Kidney glomerular epithelial cell (primary cell): ENCODE measurements at places on chromosomes 13 and 19.

DNA sequence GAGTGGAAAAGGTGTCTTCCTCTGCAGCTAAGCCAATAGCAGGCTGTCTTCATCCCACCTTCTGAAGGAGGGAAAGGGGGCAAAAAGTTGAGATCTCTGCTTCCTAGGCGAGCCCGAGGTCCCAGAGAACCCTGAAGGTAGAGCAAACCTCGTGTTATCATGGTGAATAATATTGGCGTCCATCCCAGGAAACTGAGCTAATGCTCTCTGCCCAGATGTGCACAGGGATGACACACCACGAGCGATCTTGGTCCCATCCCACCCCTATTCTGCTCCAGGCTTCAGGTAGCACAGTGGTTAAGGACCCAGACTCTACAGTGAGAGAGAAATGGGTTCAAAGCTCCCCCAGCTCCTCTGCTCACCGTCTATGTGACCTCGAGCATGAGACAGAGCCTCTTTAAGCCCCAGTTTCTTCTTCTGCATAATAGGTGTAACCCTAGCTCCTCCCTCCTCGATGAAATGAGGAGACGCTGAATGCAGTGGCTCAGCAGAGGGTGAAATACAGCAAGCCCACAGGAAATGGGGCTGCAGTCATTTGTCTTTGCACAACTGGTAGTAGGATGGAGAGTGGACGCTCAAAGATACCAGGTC is 9.9 kb upstream of the CEACAM20 start:
- no peak for DNase-seq

- DNase-seq, result no peak
Measured at GRCh38 chr13:100664171-100664900, 10.3 kb downstream of the TMTC4 start.

DNA sequence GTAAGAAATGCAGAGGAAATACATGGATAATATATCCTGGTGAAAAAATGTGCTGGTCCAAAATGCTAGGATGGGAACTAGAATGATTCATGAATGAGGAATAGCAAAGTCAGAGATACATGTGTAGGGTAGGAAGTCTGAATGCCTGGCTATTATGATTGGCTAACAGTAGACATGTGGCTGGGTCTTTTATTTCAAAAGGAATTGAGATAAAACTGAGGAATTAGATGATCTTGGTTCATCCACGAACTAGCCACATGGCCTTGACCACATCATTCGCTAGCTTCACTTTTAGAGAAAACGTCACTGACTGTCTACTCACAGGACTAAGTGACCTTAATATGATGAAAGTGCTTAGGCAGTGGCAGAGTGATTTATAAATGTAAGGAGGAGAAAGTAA is 103.1 kb downstream of the TRPC4 start:
- DNase-seq, result no peak

DNA sequence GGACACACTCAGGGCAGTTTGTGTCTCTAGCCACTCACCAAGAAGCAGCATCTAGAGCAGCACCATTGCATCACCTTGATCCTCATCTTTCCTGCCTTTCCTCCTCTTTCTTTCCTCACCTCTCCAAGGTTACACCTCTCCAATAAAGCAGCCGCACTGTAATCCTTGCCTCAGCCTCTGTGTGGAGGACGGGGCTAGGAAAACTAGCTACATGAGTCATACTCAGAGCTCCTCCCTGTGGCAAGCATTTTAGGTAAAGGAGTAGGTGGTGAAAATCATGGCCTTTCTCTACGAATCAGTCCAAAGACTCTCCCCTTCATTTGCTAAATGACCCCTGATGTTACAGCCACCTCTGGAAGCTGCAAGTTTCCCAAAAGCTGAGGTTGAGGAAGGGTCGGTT is 108.9 kb downstream of the DNAJC15 start:
- DNase-seq, result peak; percentile 20

- DNase-seq, result no peak
Measured at GRCh38 chr13:104301171-104301975, 1235.2 kb upstream of the SLC10A2 start.

DNA sequence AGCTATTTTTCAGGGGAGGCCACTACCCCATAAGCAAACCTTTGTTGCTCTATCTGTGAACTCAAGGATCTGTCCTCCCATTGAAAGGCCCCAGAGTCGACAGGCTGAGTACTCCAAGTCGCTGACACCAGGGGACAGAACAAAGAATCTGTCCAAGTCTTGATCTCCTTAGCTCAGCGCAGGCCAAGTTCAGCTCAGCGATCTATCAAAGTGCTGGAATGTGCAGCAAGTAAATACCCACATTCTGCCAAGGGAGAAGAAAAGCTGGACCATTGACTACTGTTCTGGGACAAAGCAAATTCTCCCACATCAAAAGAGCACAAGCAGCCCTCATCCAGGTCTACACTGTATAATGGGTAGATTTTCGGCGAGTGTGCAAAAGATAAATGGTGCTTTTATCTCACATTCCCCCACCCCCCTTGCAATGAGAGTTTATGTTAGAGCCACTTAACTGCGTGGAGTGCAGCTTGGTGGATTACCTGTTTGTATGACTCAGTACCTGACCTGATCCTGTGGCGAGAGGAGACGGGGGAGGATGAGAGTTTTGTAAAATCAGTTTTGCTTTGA is 391.7 kb upstream of the SGCG start:
- no peak for DNase-seq

DNA sequence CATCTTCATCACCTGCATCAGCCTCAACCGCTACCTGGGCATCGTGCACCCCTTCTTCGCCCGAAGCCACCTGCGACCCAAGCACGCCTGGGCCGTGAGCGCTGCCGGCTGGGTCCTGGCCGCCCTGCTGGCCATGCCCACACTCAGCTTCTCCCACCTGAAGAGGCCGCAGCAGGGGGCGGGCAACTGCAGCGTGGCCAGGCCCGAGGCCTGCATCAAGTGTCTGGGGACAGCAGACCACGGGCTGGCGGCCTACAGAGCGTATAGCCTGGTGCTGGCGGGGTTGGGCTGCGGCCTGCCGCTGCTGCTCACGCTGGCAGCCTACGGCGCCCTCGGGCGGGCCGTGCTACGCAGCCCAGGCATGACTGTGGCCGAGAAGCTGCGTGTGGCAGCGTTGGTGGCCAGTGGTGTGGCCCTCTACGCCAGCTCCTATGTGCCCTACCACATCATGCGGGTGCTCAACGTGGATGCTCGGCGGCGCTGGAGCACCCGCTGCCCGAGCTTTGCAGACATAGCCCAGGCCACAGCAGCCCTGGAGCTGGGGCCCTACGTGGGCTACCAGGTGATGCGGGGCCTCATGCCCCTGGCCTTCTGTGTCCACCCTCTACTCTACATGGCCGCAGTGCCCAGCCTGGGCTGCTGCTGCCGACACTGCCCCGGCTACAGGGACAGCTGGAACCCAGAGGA is 2.6 kb downstream of the P2RY11 start:
- DNase-seq, result no peak

GRCh38 chr19:13892870-13893269 is 13.0 kb downstream of the BRME1 start:
- DNase-seq, result no peak

GRCh38 chr19:47257411-47258169 is 1.3 kb downstream of the CCDC9 start:
- no peak for DNase-seq

GRCh38 chr19:756236-756635 is 5.3 kb downstream of the MISP start:
- no peak for DNase-seq

DNA sequence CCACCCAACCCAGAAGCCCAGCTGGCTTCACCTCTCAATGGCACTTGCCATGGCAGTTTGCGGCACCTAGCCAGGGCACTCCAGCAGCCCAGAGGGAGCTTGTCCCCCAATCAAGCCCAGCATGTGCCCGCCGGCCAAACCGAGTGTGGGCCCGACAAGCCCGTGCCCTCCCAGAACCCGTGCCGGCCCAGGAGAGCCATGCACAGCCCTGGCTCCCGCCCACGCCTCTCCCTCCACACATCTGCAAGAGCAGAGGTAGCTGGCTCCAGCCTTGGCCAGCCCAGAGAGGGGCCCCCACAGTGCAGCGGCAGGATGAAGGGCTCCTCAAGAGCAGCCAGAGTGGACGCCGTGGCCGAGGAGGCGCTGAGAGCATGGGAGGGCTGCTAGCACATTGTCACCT is 2278.0 kb upstream of the PCDH20 start:
- DNase-seq, result no peak

DNA sequence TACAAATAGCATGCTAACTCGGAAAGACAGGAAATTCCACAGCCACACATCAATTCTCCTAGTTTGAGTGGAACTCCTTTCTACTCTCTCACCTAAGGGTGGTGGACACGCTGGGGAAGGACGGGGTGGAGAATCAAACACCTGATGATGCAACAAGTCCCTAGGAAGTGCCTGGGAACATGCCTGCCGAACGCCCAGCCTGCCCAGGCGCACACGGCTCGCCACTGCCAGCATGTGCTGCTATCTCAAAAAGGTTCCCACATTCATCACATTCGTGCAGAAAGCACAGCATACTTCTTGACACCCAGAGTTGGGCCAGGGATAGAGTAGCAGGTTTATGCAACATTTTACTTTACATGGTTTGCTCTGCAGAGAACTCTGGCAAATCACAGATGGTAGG is 164.6 kb downstream of the ABCC4 start:
- DNase-seq, result no peak

DNA sequence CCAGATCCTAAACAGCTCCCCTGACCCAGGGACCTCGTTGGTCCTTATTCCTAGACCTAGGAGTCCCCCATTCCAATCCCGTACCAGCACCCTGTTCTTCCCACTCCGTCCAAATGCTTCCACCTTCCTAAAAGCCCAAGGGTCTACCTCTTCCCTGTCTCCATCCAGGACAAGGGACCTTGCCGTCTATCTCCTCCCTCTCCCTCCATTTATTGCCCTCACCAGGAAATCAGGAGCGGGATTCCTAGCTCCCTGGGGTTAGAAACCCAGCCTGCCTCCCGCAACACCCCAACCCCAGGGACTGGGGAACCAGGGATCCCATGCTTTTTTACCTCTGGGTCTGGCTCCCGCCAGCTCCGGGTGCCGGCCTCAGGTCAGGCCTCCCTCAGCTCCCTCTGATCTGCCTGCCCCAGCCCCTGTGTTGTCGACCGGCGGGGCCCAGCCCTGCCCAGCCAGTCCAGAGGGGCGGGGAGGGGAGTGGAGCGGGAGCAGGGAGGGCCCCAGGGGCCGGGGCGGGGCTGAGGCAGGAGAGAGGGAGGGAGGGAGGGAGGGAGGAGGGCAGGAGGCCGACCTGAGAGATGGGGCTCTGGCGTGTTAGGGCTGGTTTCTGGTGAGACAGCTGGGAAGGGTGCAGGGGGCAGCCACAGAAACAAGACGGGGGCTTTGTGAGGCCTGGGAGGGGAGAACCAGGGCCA is at the start of gene B3GNT8:
TSS of gene B3GNT8 (minus strand) at position 423 of the 695 bp plus-strand sequence. CDS start 596 bp downstream, outside the sequence.
- DNase-seq, result no peak

GRCh38 chr13:69545551-69545950 is 562.1 kb upstream of the ATXN8OS start:
- DNase-seq, result no peak

GRCh38 chr13:71634182-71634581 is 232.8 kb downstream of the DACH1 start:
- DNase-seq, result no peak

DNA sequence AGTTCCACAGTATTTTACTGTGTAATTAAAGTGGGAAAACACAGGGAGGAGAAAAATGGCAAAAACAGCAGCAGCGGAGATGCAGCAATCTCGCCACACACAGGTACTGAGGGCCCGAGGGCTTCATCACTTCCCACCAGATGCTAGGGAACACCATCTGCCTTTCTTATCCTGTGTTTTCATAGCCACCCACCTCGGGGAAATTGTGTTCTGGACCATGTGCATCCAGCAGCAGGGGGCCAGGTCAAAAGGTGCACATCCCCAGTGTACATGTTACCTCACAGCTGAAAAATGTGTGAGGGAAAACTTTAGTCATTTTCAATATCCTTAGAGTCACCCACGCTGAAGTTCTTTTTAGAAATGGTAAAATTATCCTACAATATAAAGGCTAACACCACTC is 30.2 kb downstream of the PDCD5 start:
- no peak for DNase-seq

GRCh38 chr19:41565379-41565720 is 10.6 kb upstream of the CEACAM21 start:
- DNase-seq, result no peak

GRCh38 chr13:64527561-64527960 is 2702.6 kb downstream of the PCDH9 start:
- DNase-seq, result no peak

DNA sequence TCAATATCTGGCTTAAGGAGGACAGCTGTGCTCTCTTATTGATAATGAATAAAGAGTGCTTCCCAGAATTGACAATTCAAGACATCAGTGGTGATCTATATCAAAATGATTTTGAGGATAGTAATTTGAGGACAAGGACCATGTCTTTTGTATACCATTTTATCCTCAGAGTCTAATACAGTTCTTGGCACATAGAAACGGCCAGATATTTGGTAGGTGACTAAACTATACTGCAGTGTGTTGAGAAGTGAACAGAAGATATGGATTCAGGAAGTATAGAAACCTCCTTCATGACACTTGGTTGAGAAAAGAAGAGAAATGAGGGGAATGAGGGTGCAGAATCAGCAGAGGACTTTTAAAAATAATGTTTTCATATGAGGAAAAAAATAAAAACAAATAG is 16.1 kb upstream of the LMO7 start:
- DNase-seq, result no peak

GRCh38 chr19:46066471-46066870 is 25.7 kb upstream of the IGFL4 start:
- no peak for DNase-seq

GRCh38 chr19:34128558-34129250 is 43.6 kb upstream of the LSM14A start:
- no peak for DNase-seq

DNA sequence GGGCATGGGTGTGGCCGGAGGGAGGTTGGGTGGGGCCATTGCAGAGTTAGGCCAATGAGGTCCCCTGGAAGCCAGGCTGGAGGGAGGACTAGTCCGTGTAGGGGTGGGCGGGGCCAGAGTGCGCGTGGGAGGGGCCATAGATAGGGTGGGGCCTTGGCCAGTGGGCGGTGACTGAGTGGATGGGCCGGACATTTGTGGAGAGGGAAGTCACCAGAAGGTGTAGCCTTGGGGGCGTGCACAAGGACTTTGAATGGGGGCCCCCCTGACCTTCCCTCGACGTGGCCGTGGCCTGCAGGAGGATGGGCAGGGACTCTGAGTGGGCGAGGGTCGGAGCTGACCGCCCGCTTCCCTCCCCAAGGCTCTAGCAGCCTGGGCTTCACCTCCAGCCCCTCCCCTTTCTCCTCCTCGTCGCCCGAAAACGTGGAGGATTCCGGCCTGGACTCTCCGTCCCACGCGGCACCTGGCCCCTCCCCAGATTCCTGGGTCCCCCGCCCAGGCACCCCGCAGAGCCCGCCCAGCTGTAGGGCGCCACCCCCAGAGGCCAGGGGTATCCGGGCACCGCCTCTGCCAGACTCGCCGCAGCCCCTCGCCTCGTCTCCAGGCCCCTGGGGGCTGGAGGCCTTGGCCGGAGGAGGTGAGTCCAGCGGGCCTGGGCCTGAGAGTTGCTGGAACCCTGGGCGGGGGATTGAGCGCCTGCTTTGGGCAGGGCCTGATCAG is 16.5 kb upstream of the B3GNT3 start:
- no peak for DNase-seq

DNA sequence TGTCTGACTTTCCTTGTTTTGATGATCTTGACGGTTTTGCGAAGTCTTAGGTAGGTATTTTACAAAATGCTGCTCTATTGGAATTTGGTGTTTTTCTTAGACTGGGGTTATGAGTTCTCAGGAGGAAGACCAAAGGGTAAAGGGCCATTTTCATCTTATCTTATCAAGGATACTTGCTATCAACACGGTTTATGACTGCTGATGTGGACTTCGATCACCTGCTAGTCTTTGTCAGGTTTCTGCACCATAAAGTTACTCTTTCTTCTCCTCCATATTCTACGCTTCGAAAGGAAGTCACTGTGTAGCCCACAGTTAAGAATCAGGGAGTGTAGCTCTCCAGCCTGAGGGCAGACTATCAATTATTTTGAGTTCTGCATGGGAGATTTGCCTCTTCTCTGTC is 7.4 kb upstream of the CEBPG start:
- DNase-seq, result no peak
